Activated T-cell treated with anti-CD3 and anti-CD28 coated beads for 24 hours (primary cell): ENCODE measurements at places on chromosomes 3 and 15.

DNA sequence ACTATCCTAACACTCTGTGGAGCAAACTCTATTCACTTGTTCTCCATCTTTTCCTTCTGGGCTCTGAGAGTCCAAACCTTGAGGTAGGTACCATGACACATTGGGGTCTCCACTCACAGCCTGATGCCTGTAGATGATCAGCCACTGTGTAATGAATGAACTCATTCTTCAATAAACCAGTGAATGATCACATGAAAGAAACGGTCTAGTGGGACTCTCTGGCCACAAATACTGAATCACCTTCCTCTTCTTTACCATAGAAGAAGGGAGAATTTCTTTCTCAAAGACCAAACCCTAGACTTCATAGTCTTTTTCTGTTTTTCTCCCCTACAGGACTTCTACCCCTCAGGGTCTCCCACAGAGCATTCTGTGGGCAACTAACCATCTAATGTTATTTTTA, 20.5 kb upstream of the ABHD2 start:
- no peak for DNase-seq

DNA sequence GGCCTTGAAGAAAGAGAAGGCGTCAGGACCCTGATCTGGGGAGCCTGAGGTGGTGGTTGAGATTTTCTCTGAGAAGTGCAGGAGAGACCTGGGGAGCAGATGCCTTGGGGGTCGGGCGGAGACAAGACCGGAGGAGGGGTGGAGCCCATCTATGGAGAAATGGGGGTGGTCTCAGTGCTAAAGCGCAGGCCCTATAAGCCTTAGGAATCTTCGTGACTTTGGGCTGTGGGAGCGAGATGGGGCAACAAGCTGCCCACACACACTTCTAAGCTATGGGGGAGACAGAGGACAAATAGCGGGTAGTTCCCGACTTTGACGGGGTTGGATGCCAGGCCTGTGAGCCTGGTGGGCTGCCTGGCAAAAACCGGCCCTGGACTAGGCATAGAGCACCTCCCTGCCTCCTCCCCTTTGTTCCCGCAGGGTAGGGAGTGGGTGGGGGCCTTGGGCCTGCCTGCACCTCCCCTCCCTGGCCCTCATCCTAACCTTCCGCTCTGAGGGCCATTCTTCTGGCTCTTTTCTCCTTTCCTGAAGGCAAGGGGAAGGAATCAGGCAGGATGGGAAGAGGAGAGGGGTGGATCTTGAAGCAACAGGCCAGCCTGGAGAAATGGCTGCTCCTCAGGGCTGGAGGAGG, 880 bp downstream of the NISCH start:
- DNase-seq = no peak

GRCh38 chr3:100402256-100402655, 917 bp downstream of the LNP1 start:
- DNase-seq = no peak

DNA sequence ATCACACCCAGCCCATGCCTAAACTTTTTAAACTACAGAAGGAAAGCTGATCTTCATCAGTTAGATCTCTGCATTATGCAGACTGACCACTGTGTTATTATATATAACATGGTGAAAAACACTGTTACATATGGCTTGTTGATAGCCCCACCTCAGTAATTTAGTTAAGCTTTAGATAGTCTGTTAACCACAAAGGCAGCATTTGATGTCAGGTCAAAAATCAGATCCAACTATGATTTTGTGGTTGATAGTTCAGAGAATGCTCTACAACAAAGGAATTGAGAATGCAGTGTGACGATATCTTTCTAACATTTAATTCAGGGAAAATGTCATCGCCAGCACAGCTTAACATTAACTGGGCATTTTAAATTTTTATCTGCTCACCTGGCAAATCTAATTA, 37.7 kb upstream of the LMOD3 start:
- DNase-seq = no peak

- DNase-seq = no peak
Measured at GRCh38 chr3:193970773-193971206, 165.2 kb upstream of the HES1 start.

- no peak for DNase-seq
Measured at GRCh38 chr3:54533856-54534255, 394.0 kb downstream of the LRTM1 start.

- DNase-seq = no peak
Measured at GRCh38 chr3:176428552-176428951, 768.7 kb downstream of the TBL1XR1 start.

DNA sequence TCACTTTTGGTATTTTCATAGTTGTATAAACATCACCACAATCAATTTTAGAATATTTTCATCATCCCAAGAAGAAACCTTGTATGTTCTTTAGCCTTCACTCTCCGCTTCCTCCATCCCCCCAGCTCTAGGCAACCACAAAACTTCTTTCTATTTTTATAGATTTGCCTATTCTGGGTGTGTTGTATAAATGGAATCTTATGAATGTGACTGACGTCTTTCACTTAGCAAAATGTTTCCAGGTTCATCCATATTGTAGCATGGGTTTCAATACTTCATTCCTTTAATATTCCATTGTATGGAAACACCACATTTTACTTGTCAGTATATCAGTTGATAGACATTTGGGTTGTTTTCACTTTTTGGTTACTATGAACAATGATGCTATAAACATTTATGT, 335.8 kb upstream of the GOLIM4 start:
- DNase-seq = no peak

DNA sequence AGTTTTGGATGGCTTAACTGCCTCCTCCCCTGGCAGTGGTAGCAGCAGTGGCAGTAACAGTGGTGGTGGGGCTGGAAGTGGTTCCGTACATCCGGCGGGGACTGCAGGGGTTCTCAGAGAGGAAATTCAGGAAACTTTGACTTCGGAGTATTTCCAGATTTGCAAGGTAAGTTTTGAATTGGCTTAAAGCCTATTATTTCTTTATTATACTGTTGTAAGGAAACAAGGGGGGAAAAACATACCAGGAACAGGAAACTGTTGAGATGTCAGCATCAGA, 1.5 kb downstream of the STXBP5L start:
- no peak for DNase-seq

DNA sequence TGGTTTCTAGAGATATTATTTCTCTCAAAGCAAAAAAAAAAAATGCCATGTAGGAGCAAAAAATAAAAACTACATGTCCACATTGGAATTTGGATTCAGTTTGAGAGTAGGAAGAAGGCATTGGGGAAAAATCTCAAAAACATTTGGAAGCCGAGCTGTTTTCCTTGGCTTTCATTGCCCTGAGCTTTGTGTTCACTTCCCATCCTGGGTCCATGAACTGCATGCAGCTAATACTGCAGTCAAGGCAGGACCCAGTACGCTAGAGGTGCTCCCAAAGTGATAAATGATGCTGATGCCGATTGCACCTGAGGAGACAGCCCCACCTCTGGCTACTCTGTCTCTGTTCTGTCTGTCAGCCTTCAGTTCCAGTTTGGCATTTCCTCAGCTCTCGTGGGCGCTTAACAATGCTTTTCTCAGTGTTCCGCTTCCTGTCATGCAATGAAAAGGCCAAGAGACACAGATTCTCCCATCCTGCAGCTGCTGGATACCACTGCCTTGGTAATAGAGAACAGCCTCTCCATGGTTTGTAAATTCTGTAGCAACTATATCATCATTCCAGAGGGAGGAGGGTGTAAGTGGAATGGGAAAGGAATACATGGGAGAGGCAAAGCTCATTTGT, 181.8 kb downstream of the RYR3 start:
- DNase-seq = no peak

DNA sequence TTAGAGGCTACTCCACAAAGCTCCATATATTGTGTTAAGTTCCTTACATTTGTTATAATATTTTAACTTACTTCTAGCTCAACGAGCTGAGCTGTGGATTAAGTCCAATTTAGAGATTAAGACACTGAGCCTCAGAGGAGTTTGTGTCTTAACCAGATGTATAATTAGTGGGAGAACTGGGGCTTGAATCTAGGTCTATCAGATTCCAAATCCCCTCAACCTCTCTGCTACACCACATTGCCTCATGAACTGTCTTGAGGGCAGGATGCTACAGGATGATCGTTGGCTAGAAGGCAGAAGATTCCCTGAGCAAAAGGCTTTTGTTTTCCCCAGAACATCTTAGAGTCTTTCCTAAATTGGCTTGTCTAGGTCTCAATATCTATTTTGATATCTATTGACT, 890.8 kb downstream of the NAALADL2 start:
- no peak for DNase-seq

GRCh38 chr15:69149803-69150202, 10.6 kb upstream of the GLCE start:
- no peak for DNase-seq

- no peak for DNase-seq
Measured at GRCh38 chr3:35184775-35185174, 454.6 kb upstream of the ARPP21 start.

- no peak for DNase-seq
Measured at GRCh38 chr3:127042634-127043033, 59.7 kb downstream of the PLXNA1 start.

- DNase-seq = peak; percentile 51
Measured at GRCh38 chr3:134294302-134295280, 43.9 kb upstream of the RYK start.

- DNase-seq = no peak
Measured at GRCh38 chr3:171508676-171509075, 48.5 kb upstream of the TNIK start.

GRCh38 chr3:94336046-94336753, 273.3 kb downstream of the NSUN3 start:
- no peak for DNase-seq

DNA sequence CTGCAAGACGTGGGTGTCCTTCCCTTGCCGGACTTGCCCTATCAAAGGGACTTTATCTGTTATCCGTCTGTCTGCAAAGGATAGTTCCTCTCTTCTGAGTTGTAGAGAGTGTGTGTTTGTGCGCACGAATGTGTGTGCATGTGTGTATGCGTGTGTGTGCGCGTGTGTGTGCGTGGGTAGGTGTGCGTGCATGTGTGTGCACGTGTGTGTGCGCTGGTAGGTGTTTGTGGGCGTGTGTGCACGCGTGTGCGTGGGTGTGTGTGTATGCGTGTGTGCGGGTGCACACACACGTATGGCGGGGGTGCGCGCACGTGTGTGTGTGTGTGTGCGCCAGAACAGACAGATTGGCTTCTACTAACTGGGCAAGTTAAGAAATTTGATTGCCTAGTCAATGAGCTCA, 4.1 kb upstream of the BMF start:
- no peak for DNase-seq

DNA sequence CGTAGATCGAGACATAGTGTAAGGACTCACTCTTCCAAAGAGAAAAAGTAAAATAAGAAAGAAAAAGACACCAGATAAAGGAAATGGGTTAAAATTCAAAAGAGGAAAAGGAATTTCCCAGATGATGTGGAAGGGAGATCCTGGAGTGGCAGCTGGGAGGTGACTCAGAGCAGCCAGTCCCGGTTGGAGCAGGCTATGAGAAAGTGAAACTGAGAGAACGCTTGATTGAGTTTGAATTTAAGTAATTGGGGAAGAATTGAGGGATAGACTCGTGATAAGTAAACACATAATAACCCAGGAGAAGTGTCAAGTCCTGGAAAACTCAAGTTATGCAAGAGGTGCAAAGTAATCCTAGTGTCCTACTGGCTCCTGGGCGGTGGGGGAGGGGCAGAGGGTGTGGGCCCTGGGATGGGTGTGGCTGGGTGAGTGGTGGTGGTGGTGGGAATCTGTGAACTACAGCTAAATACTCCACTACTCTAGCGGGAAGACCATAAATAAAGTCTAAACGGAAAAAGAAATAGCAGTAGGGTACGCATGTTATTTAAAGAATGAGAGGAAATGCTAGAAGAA, 1.2 kb downstream of the PRR20G start:
- no peak for DNase-seq

DNA sequence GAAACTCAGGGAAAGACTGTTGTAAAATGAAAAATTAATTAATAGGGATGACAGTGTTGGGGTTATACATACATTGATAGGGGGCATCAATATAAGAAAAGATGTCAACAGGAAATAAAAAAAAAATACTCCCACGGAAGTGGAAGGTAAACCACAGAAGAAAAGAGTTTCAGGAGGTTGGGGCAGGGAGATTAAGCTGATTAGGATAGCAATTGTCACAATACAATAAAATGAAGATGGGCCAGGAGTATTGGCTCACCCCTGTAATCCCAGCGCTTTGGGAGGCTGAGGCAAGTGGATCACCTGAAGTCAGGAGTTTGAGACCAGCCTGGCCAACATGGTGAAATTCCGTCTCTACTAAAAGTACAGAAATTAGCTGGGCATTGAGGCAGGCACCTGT, 536.1 kb downstream of the AGBL1 start:
- DNase-seq = no peak

- no peak for DNase-seq
Measured at GRCh38 chr3:27360113-27361078, 8.8 kb downstream of the NEK10 start.

- DNase-seq = peak; percentile 2
Measured at GRCh38 chr3:111761309-111761795, 97.7 kb upstream of the PHLDB2 start.

- DNase-seq = no peak
Measured at GRCh38 chr3:29544701-29545363, 264.0 kb downstream of the RBMS3 start.

GRCh38 chr3:126664591-126665214, 9.8 kb upstream of the TXNRD3 start:
- DNase-seq = no peak

GRCh38 chr3:188284455-188285212, 130.7 kb downstream of the LPP start:
- peak; percentile 60 for DNase-seq

- no peak for DNase-seq
Measured at GRCh38 chr15:89095073-89095472, 6.8 kb downstream of the ABHD2 start.

- DNase-seq = no peak
Measured at GRCh38 chr15:65285291-65286068, 1.2 kb downstream of the PARP16 start.

DNA sequence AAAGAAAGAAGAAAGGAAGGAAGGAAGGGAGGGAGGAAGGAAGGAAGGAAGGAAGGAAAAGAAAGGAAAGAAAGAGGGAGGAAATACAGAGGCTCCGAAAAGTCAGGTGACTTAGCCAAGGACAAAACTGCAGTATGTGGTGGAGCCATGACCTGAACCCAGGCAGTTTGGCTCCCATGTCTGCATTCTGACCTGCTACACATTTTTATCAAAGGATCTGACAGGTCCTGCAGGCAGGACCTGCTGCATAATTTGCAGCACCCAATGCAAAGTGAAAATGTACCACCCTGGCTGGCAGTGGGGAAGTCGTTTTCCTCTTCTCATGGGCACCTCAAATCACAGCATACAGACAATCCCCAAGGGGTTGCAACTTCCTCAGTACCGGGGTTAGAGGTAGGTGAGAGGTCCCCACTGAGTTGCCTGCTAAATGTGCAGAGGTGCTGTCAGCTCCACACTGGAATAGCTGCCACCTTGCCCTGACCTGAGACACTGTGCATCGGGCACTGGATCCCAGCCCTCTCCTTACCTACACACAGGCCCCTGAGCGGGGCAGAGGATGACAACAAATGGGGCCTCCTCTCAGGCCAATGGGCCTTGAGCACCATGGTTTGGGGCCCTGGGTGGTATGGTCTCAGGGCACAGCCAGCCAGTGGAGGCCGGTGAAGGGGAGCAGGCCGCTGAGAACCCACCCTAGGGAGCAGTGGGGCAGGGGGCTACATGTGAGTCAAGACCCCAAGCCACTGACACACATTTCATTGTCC, 175.1 kb downstream of the SHQ1 start:
- no peak for DNase-seq

GRCh38 chr15:95293456-95294031, 1037.0 kb upstream of the NR2F2 start:
- DNase-seq = no peak
